ENCODE measurements at places on chromosomes 2 and 18.

DNA sequence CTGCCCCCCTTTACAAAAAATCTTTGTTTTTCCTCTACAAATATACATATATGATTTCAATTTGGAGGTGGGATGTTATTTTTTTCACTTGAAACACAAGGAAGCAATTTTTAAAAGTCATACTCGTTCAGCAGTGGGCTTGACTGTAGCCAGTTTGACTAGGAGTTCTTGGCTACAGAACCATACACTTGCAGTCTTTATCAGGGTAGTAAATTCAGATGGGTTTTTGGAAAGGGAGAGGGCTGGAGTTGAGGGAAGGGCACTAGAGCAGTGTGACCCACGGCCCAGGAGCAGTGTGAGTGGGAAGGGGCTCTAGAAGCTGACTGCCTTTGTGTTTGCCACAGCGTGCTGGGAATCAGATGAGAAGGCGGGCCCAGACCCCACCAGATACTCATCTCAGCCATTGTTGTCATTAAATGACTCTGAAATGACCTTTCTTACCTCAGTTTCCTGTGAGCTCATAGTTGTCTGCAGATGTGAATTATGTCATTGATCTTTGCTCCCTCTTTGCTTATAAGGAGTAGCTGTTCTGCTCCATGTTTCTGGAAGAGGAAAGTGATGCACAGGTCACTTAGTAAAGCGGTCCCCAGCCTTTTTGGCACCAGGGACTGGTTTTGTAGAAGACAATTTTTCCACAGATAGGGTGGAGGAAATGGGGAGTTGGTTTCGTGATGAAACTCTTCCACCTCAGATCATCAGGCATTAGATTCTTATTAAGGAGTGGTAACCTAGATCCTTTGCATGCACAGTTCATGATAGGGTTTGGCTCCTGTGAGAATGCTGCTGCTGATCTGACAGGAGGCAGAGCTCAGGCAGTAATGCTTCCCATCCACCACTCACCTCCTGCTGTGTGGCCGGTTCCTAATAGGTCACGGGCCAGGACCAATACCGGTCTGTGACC, 116.8 kb downstream of the SPTBN1 start:
- ATAC-seq = peak; percentile 7

DNA sequence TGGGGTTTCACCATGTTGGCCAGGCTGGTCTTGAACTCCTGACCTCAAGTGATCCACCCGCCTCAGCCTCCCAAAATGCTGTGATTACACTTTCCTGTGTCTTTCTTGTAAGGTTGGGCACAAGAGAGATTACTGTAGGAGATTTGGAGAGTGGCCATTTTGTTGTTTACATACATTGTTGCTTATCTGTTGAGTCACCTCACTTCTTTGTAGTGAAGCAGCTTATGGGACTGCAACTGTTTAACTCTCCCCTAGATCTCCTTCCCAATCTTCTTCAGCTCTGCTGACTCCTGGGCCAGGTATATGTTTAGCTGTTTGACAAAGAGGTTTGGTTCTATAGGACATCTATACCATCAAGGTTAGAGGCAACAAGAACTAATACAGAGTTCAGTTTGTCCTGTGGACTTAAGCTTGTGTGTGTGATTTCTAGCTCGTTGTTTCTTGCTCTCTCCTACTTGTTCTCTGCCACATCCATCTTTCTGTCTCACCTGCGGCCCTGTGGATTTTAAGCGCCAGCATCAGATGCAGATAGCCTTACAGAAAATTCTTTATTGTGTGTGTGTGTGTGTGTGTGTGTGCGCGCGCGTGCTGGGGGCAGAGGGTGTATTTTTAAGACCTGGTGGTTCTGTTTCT, 95.4 kb downstream of the HAUS1 start:
- ATAC-seq = peak; percentile 57

DNA sequence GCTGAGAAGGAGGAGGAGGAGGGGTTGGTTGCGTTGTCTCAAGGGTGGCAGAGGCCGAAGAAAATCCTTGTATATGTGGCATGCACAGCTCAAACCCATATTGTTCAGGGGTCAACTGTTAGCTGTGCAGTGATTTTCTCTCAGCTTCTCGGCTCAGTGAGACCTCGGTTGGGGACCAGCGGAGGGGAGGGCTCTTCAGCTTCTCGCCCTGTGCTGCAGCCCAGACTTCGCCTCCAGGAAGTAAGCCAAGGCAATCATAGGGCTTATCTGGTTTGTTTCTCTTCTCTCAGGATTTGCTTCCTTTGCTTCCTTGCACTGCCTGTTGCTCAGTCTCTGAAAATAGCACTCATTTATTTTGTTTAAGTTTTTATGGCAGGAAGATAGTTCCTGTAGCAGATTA, 85.5 kb downstream of the SOWAHC start:
- ATAC-seq = peak; percentile 49

DNA sequence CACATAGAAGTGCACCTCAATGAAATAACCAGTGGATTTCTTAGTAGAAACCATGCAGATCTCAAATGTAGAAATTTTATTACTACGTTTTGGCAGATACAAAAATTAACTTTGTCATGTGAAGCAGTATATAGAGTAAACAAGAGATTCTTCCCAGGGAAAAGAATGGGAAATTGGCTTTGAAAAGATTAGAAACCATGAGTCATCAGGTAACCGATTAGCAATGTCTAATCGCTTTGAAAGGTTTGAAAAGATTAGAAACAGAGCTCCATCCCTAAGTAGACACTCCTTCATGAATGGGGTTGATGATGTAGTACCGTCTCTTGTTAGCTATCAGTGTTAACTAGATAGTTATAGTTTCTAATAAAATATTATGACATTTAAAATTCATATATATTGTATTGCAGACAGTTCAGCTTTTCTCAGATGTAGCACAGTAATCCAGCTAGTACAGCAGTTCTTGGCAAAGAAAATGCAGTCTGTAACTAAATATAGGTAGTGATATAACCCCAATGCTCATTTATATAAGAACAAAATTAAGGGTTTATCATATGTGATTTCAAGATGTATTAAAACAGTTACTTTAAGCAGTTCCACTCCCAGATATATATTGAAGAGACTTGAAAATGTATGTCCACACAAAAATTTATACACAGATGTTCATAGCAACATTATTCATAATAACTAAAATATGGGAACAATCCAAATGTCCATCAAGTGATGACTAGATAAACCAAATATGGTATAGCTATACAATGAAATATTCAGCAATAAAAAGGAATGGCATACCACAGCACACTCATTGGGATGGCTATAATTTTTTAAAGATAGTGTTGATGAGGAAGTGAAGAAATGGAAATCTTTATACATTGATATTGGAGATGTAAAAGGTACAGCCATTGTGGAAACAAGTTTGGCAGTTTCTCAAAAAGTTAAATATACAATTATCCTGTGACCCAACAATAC, 113.9 kb downstream of the PTPN4 start:
- ATAC-seq = peak; percentile 80

DNA sequence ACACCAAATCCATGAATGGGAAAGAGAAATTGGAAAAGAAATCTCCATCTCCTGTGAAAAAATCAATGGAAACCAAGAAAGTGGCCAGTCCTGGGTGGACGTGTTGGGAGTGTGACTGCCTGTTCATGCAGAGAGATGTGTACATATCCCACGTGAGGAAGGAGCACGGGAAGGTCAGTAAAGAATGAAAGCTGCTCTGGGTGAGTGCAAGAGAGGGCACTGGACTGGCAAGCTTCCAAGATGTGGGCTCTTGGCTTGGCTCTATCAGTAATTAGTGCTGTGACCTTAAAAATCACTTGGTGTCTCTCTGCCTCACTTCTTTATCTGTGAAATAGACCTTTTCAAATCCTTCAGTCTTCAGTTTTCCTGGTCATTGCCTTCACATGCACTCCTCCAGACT, 89.0 kb downstream of the ZNF532 start:
- no peak for ATAC-seq

- no peak for ATAC-seq
Measured at GRCh38 chr18:55265984-55266383, 306.7 kb upstream of the CCDC68 start.

DNA sequence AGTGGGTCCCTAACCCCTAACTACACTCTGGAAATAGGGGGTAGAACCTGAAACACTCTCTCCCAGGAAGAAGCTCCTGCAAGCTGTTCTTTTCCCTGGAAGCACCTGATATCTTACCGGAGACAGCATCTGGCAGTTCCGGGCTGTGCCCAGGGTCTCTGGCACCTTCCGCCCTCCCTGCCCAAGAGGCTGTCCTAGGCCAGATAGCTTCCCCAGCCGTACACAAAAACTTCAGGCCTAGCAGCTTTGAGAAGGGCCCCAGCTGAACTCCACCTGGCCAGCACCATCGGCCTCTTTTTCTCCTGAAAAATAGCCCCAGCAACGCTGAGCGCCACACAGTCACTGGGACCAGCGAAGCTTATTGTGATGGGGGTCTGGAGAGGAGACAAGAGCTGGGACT, 9.7 kb downstream of the OSR1 start:
- peak; percentile 2 for ATAC-seq

DNA sequence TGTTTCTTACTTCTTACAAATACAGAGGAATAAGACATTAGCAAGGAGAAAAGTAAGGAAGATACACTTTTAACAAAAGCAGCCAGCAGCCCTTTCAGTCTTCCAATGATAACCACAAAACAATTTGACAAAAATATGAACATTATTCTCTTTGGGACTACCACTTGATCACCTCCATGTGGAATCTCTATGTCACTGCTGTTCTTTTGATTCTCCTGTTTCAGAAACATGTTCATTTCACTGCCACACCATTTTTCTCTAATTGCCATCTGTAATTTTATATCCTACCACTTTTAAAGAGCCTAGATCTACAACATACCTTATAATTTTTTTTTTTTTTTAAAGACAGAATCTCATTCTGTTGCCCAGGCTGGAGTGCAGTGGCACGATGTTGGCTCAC, 10.9 kb downstream of the INO80D start:
- ATAC-seq = peak; percentile 38

GRCh38 chr18:500632-501405, at the start of gene COLEC12:
Gene COLEC12 (minus strand): TSS chr18:500701. CDS start chr18:500514, 187 bp downstream.
- no peak for ATAC-seq

DNA sequence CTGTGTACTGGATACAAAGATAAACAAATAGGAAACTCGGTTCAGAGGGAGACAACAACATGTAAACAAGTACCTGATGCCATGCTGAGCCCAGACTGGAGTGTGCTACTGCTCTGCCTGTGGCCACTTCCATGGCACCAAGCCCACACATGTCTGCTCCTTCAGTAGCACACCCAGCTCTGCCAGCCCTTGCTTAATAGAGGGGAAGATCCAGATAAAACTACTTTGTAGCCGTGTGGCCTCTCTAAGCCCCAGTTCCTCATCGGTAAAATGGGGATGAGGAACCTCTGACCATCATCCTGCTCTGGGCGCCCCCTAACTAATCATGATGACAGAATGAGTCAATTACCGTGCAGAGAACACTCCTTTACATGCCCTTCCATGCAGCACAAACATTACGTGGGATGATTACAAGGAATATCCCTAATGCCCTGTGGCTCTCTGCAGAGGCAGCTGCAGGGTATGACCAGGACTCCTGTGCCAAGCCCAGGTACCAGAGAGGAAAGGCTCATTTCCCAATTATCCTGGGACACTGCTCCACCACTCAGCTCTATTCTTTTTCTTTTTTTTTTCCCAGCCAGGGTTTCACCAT, 34.9 kb downstream of the DNMT3A start:
- no peak for ATAC-seq

DNA sequence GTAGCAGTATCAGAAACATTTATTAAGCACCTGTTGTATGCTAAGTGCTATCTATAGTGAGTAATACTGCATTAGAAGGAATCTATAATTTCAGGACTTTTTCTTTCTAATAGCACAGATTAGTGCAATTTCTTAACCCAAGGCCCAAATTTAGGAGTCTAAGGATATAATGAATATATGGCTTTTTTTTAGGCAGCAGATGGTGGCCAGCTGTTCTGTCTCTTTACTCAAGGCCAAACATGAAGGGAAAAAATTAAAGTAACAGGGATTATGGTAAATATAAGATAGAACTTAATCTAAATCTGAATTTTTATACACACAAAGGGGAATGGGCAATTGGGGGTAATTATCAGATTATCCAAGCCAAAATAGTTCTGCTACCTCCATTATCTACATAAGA, 230.6 kb upstream of the SP5 start:
- no peak for ATAC-seq

DNA sequence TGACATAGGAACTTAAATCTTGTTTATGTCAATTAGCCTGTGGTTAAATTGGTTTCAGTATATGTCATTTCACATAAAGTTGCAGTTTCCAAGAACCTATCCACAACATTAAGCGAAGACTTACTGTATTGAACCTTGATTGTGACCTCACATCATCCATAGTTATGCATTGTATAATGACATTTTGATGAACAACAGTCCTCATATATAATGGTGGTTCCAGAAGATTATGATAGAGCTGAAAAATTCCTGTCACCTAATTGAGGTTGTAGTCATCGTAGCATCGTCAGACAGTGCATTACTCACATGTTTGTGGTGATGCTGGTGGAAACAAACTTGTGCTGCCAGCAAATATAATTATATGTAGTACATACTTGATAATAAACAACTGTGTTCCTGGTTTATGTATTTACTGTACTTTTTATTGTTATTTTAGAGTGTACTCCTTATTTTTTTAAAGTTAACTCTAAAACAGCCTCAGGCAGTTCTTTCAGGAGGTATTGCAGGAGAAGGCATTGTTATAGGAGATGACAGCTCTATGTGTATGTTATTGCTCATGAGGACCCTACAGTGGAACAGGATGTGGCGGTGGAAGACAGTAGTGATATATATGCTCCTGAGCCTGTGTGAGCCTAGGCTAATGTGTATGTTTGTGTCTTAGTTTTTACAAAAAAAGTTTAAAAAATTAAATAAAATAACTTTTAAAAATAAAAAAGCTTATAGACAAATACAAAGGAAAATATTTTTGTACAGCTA, 56.6 kb downstream of the UBE2E3 start:
- peak; percentile 91 for ATAC-seq

GRCh38 chr2:200469708-200470211, 40.1 kb downstream of the KCTD18 start:
- ATAC-seq = no peak

DNA sequence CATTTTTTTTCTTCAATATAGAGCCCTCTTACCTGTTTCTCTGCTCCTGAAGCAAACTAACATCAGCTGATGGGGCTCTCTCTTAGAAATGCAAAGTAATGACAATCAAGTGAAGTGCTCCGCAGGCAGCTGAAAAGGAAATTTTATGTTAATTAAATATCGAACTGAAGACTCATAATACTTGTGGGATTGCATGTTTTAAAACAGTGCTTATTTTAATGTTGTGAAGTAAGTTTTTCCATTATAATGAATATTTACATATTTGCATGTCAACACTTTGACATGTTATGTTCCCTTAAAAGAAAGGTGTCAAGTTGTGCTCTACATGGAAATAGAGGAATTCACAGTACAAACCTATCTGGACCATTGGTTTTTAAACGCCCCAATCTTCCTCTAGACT, 97.1 kb downstream of the EML6 start:
- no peak for ATAC-seq

- ATAC-seq = no peak
Measured at GRCh38 chr2:205726506-205726905, 44.2 kb downstream of the NRP2 start.

DNA sequence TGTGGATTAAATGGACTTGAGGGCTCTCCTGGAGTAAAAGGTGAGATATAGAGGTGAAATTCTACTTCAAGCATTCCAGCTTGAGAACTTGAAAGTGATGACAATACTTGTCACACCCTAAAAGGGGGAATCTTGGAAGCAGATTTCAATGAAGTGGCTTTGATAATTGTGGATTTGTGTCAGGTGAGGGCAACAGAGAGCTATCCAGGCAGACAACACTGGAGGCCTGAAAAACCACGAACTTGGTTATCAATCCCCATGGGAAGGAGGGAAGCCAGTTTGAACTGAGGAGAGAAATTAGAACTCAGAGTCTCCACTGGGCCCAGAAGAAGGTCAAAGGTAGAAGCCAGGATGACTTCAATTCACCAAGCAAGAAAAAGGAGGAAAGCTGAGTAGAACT, 263.9 kb downstream of the FIGN start:
- ATAC-seq = peak; percentile 77

Data from SK-N-SH treated with all-trans-retinoic acid at 6 μM for 48 hours (cell line).